Body of pancreas (tissue), 4 donors: ENCODE measurements at places on chromosomes 1 and 21. TPM values are rescaled to one million over a fixed set of nuclear protein-coding genes. Genes with fewer than 3 reads are reported as not detected.

- no peak for DNase-seq
These were observed 15.8 kb downstream of the SMAP2 start for GRCh38 chr1:40389322-40389803.

Gene SPRR4
- total RNA-seq, result not detected

DNA sequence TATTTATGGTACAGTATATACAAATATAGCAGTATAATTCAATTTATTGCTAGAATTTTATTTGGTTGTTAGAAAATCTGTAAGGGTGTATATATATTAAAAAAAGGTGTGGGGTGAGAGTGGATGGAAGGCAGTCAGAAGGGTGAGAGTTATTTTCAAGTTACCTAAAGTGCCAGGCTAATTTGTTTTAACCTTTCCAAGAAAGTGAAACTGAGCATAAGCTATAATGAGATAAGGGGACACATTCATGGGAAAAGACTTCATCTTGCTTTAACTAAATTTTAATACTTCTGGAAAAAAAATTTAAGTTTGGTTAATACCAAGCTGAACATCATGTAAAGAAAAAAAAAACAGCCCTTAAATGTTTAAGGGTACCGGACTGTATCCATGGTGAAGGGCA is 4.9 kb downstream of the TEX38 start:
- DNase-seq, result no peak

DNA sequence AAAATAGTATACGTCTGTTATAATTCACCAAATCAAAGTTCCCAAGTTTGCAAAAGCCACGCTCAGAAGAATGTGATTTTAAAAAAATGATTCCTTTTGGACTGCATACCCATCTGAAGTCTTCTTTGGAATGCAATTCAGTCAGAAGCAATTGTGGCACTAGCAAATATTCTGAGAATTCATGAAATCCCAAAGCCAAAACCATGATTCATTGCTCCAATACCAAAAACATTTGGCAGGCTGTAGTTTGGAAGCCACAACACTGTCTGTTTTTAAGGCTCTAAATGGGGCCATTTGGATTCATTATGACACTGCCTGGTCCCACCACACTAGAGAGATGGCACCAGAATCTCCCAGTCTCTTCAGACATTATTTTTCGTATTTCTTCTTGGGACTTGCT is 21.8 kb upstream of the LRRC53 start:
- no peak for DNase-seq

Gene C1orf52
- 6.6 TPM for total RNA-seq

Gene ZFP69B
- total RNA-seq, result 0.66 TPM
